Stimulated activated CD8-positive, alpha-beta memory T cell treated with anti-CD3 and anti-CD28 coated beads, Interleukin-4, amount 100 ng/mL, for 48 hours (primary cell): ENCODE measurements at places on chromosomes 12 and 14.
A peak's percentile ranks its signal among the peaks of the same experiment; 100 is the strongest.

- DNase-seq = no peak
Measured at GRCh38 chr12:13252616-13253015, 56.1 kb downstream of the EMP1 start.

- no peak for DNase-seq
Measured at GRCh38 chr14:68726093-68726695, 66.7 kb downstream of the ZFP36L1 start.

- DNase-seq = no peak
Measured at GRCh38 chr12:126936181-126936851, 1330.7 kb upstream of the TMEM132C start.

DNA sequence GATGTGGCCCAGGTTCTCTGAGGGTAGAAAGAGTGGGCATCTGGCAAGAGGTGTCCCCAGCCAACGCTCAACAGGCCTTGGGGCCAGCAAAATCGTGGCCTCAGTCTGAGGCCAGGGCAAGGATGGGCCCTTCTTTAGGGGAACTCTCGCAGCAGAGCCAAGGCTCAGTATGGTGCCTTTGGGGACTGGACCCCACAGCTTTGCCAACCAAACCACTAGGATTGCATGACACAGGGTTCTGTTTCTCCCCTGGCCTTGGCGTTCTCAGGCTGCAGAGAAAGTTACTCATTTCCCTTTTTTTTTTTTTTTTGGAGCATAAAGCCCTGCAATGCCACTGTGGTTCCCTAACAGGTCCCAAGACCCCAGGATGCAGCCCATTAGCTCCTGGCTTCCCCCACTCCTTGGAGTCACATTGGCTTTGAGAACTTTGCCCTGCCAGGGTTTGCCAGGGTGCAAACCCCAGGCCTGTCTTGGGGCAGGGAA lies 100.6 kb downstream of the LGMN start:
- DNase-seq = no peak

GRCh38 chr12:103586132-103586531 lies 941 bp upstream of the STAB2 start:
- no peak for DNase-seq

- DNase-seq = no peak
Measured at GRCh38 chr12:1812650-1813302, 7.6 kb upstream of the LRTM2 start.

DNA sequence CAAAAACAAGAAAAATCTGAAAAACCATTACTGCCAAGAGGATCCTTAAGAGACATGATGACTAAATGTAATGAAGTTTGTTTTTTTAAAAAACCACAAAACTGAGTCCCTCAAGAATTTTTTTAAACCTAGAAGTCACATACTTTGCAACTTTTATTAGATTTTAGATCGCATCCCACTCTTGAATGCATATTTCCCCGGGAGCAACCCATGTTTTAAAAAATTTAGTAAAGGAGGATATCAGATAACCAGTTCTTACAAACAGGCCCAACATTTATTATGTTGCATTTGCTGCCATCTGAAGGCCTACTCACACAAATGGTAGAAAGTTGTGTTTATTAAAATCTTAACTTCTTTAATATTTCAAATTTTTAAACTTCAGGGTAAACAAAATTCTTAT lies 44.3 kb upstream of the CCT2 start:
- no peak for DNase-seq

- no peak for DNase-seq
Measured at GRCh38 chr12:132277374-132277941, 51.9 kb downstream of the GALNT9 start.

DNA sequence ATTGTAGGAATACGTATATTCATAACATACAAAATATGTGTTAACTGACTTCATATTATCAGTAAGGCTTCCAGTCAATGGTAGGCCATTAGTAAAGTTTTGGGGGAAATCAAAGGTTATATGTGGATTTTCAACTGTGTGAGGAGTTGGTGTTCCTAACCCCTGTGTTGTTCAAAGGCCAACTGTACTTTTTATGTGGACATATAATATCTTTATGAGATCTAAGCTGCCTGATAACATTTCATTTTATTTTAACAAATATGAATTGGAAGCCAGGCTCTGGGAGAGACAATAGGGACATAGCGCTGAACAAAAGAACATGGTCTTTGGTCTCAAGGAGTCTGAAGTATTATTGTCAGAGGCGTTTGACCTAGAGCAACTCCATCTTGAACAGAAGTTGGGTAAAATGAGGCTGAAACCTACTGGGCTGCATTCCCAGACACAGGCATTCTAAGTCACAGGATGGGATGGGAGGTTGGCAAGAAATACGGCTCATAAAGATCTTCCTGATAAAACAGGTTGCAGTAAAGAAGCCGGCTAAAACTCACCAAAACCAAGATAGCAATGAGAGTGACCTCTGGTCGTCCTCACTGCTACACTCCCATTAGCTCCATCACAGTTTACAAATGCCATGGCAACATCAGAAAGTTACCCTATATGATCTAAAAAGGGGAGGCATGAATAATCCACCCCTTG lies 147.2 kb downstream of the KSR2 start:
- no peak for DNase-seq

- peak; percentile 1 for DNase-seq
Measured at GRCh38 chr14:23103581-23103980, 1.2 kb downstream of the CIROP start.

GRCh38 chr14:32938719-32939253 lies at the start of gene NPAS3:
Gene NPAS3 (plus strand): TSS chr14:32938879.
- no peak for DNase-seq

GRCh38 chr12:21169878-21170472 lies 39.0 kb downstream of the SLCO1B1 start:
- peak; percentile 68 for DNase-seq

GRCh38 chr12:56633468-56634241 lies 3.5 kb upstream of the BAZ2A start:
- DNase-seq = no peak

DNA sequence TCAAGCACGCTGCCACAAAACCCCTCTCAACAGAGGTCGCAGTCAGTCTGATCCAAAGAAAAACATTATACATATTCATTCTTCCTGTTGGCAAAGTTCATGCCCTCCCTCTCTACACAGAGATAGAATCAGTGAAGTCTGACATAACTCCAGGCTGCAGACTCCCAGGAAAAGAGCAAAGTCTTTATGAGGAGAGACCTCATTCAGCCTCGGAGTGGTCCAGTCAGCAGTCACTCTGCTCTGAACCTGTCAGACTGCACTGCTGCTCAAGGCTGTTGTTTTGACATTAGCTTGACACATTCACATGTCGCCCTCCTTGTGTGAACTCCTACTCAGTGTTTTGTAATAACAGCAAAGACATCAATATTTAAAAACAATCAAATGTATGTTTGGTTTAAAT lies 241.2 kb upstream of the G2E3 start:
- DNase-seq = no peak

DNA sequence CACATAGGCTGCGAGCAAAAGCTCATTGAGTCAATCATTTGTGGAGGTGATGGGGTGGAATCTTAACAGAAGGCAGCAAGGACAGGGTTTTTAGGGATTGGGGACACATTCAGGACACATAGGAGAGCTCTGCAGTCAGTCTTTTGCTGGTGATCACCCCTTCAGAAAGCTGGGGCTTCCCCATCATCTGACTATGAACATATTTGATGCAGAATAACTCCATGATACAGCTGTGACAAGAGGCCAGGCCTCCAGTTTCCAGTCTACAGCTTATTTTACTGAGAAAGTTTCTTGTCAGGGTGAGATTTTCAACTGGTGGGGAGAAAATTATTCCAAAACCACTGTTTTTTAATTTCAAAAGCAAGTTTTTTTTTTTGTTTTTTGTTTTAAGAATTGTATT lies 134.2 kb downstream of the TMEM30B start:
- no peak for DNase-seq

GRCh38 chr12:58148405-58148804 lies 207.0 kb downstream of the ATP23 start:
- DNase-seq = no peak

GRCh38 chr14:104869669-104870367 lies 4.8 kb downstream of the CEP170B start:
- DNase-seq = no peak

DNA sequence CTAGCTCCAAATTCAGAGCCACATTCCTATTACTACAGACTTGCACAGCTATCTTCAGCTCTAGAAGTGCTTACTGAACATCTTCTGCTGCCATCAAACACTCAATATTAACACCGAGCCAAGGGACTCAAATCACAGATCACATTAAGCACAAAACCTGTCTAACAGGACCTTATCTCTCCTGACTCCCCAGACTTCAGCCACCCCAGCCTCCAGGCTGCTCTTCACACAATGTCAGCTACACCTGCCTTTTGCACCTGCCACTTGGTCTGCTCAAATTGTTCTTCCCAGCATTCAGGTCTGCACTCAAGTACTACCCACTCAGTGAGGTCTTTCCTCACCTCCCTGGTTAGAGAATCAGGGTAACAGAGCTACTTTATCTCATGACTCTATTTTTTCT lies 57.1 kb downstream of the GALC start:
- no peak for DNase-seq

- DNase-seq = no peak
Measured at GRCh38 chr12:68269779-68270178, 16.4 kb upstream of the IL22 start.

- DNase-seq = no peak
Measured at GRCh38 chr14:104486222-104486923, 93.2 kb upstream of the C14orf180 start.

DNA sequence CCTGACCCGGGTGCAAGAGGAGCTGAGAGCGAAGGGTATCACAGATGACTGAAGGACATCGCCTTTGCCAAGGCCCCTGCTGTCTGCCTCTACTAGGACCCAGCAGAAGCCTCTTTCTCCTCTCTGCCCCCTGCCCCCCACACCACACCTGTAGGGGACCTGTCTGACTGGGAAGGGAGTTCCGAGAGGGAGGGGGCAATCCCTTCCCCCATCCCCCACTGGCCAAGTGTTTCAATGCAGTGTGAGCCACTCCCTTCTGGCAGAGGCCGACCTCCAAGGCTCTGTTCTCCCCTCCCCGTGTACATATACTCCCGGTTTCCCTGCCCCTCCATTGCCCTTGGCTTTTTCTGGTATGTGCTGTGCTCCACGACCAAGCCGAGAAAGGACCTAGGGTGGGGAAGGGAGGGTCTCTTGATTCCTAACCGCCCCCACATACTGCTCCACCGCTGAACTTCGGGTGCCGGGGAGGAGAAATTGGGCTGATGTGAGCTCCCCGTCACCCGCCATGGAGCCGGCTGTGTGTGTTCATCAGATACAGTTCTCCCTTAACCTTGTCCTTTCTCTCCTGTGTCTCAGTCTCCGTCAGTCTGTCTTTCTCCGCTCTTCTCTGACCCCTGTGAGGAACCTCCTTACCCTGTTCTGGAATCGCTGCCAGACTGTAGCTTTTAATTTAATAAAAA lies 2.0 kb upstream of the ARHGEF25 start:
- DNase-seq = no peak

GRCh38 chr12:25207411-25207810 lies 12.4 kb downstream of the ETFRF1 start:
- no peak for DNase-seq

DNA sequence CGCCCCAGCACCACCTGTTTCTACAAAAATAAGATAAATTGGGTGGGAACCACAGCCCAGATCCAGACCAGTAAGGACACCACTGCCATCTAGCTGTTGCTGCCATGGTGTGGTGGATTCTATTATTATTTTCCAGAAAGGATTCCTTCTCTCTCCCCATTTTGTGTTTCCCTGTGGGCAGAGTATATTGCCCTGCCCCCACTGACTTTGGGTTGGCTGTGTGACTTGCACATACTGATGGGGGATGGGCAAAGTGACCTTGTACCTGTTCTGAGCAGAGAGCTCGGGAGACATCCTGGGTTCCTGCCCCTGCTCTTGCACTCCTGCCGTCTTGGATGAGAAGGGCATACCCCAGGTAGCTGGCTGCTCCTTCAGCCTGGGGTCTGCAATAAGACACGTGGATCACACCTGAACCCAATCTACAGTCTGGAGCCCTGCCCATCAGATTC lies 24.3 kb downstream of the MOAP1 start:
- DNase-seq = no peak

- DNase-seq = no peak
Measured at GRCh38 chr14:53368711-53369201, 215.6 kb upstream of the DDHD1 start.

DNA sequence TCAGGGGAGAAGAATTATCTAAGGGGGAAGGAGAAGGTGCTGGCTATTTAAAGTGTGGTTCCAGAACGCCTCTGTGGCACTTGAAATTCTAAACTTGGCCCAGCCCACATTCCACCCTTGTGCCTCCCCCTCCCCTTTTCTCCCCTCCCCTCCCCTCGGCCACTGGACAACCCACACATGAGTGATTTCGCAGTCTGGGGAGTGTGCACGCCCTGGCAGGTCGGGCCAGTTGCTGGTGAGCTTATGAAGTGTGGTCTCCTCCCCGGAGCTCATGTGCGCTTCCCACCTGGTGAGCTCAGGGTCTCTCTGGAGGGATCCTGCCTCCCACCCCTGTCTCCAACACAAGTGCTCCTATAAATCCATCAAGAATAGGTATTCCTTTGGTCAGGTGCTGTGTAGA lies at the start of gene SLC6A13:
Gene SLC6A13, minus strand, starts transcription at position 20 of the 400 bp plus-strand sequence. CDS start 2,784 bp downstream, outside the sequence.
- DNase-seq = no peak

GRCh38 chr12:64457466-64457865 lies 5.5 kb downstream of the TBK1 start:
- no peak for DNase-seq

GRCh38 chr12:73678335-73678734 lies 859.3 kb upstream of the ATXN7L3B start:
- no peak for DNase-seq

DNA sequence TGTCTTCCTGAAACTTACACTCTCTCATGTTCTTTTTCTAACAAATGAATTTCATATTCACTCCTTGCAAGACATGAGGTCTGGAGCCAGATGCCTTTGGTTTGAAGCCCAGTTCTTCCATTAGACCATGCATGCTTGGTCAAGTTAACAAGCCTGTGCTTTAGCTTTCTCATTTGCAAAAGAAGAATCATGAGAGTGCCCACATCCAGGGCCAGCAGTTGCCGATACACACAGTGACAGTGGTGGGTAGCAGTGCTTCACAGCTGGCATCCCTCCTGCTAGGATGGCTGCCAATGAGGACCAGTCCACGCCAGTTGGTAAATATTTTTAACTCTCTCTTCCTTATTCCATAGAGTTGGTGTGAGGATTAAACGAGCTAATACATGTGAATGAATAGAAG lies 163.1 kb downstream of the PHLDA1 start:
- DNase-seq = no peak

GRCh38 chr14:50028458-50028857 lies 87.9 kb downstream of the VCPKMT start:
- DNase-seq = no peak

GRCh38 chr12:112792301-112792700 lies 753 bp downstream of the RPH3A start:
- no peak for DNase-seq

DNA sequence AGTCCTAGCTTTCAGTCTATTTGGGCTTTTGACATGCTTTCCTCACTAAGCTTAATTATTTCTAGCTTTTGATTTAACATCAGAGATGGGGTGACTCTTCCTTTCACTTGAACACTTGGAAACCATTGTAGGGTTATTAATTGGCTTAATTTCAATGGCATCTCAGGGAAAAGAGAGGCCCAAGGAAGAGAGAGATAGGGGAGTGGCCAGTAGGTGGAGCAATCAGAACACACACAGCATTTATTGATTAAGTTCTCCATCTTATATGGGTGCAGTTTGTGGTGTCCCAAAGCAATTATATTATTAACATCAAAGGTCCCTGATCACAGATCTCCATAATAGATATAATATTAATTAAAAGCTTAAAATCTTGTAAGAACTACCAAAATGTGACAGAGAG lies 1466.1 kb upstream of the SEL1L start:
- no peak for DNase-seq
